ENCODE measurements at places on chromosomes 7 and 10.
A peak's percentile ranks its signal among the peaks of the same experiment; 100 is the strongest.

GRCh38 chr7:91596287-91596686 is 284.2 kb downstream of the MTERF1 start:
- DNase-seq, result no peak

DNA sequence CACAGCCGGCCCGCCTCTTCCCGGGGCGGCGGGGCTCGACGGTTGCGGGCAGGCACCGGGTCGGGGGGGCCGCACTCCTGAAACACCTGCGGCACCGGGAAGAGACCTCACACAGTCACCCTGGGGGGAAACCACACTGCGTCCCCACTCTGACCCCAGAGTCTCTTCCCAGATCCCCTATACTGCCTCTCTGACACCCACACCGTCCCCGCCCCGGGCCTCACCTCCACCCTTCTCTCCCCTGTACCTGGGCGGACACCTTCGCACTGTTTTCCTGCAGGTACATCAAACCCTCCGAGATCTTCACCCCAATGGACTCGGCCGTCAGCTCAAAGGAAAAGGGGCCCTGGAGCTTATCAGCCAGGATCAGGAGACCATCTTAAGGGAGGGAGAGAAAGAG is 3.4 kb upstream of the GAL3ST4 start:
- DNase-seq, result no peak

GRCh38 chr7:112744818-112745217 is 45.4 kb downstream of the TMEM168 start:
- no peak for DNase-seq

DNA sequence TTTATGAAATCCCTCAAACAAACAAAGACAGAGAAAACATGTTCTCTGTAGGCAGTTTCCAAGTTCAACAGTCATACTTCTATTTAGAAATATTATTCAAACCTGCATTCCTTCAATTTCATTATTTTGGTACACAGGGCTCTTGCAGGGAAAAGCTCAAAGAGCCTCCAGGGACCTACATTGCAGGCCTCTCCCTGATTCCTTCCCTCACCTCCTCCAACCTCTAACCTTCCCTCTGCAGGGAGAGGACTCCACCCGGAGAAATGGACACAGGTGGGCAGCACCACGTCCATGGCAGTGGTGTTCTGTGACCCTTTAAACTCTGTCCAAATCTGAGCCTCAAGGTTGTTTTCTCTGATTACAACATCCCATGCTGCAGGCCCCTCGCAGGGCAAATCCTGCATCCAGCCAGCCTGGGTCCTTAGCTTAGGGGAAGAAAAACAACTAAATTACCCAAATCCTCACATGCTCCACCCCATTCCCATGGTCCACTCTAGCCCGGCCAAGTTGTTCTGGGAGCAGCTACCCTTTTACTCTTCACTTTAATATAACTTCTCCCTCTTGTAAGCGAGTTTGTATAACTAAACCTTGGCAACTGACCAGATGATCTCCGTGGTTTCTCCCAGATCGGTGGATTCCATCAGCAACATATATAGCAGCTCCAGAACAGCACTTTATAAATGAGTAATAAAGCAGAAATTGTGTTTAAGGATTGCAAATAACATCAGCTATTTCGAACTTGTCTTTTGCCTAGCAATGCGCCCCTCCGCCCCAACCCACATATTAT is 129.8 kb downstream of the CUBN start:
- no peak for DNase-seq

GRCh38 chr10:57018452-57018851 is 657.4 kb upstream of the ZWINT start:
- DNase-seq, result no peak

DNA sequence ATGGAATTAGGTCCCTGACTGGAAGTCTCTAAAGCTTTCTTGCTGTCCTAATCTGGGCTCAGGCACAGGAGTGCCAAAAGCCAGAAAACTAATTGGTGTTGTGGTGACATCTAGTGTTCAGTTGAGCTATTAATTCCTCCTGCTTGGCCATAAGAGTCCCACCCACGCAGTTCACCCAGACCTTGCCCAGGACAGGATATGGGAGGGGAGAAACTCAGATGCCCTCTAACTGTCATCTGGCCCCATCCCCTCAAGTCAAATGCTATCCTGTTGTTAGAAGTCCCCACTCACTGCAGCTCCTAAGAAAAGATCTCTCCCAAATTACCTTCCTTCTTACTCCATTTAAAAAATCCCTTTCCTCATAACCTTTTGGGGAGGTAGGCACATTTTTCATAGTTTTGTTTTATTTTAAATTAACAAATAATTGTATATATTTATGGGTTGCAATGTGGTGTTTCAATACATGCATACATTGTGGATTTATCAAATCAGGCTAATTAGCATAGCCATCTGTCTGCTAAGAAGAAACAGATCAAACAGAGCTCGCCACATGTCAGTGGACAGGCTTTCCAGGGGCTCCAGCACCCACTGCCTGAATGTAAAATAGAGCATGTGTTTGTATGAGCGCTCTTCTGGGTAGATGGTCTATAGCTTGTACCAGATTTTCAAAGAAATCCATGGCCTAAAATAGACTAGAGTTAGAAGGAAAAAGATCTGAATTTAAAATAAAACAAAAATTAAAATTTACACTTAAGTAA is 84.0 kb downstream of the GSAP start:
- DNase-seq, result peak; percentile 91

- DNase-seq, result no peak
These were observed 175.2 kb upstream of the TNRC18 start for GRCh38 chr7:5598769-5599371.

DNA sequence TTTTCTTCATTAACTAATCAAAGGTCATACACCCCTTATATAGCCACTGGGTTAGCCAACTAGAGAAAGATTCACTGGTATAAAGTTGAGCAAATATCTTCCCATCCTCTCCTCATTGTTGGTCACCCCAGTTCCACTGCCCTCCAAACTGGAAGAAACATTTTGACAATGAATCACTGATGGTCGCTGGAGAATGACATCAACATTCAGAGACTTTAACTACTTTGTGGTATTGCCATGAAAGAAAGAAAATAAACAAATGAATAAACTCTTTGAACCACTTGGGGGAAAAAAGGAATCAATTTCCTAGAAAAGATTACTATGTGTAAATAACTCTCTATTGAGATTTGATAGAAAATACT is 23.4 kb downstream of the HYCC1 start:
- DNase-seq, result no peak

DNA sequence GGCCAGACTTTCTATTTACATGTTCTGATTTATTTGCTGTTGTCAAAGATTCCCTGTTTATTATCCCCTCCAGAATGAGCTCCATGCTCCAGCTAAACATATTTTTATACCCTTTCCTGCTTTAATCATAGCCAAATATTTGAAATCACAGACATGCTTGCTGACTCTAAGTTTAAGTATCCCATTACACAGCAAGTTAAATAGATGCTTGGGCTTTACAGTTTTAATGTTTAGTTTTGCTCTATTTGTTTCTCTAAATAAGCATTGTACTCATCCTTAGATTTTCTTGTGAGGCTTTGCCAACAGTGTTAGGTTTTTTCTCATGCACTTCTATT is 196.8 kb downstream of the TAX1BP1 start:
- DNase-seq, result no peak

DNA sequence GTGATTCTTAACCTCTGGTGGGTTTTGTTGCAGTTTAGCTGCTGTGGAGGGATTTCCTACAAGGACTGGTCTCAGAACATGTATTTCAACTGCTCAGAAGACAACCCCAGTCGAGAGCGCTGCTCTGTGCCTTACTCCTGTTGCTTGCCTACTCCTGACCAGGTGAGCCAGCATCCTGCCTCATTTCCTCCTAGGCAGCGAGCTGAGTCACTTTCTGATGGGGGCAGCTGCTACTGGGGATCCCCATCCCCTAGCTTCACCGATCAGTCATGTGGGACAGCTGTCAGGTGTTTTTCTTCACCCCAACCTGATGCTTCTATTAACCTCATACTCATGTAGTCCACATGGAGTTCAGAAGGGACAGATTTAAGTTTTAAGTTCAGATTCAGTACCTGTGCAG is 21.7 kb upstream of the SMO start:
- DNase-seq, result no peak

DNA sequence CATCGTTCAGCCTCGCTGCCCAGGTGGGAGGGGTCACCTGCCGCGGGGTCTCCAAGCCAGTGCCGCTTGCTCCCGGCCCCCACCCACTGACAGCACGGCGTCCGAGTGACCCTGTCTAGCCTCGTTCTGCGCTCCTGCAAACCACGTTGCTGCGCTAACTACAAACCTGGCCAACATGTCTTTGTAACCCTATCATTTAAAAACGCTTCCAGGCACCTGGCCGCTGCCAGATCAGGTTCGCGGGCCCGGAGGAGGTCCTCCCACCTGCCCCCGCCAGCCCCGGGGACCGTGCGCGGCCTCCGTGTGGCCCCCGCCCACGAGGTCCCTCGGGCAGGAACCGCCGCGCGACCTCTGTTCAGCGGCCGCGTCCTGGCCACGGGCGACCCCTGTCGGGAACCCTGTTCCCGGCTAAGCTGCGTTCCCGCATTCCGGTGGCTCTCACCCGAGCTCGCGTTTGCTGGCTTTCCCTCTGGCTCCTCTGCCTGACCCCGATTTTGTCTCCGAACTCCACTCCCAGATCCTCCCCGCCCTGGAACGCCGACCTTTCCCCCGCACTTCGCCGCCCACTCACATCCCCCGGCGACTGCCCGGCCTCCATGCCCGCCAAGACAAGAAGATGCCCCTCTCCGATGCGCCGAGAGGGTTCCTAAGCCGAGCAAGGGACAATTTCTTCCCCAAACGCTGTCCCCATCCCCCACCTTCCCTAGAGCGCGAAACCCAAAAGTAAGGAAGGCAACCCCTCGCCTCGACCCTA is 2.4 kb downstream of the SFMBT2 start:
- DNase-seq, result peak; percentile 40

DNA sequence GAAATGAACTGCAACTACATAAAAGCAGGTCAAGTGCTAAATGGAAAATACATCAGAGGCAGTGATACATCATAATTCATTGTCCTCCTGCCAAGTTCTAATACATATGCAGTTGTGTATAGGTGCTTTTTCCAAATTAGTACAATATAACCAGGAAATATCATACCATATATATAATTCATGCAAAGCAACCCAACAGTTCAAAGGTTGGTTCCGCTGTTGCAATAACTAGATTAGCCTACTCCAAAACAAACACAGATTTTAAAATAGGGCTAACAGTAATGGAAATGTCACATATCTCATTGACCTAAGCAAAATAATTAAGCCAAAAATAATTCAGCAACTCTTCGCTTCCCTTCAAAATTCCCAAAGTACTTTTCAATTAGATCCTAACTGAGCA is 88.9 kb upstream of the NEBL start:
- no peak for DNase-seq

- DNase-seq, result no peak
These were observed 215.8 kb downstream of the CHCHD3 start for GRCh38 chr7:132866144-132866531.

- DNase-seq, result no peak
These were observed 95.4 kb downstream of the TBXAS1 start for GRCh38 chr7:139924461-139924860.

DNA sequence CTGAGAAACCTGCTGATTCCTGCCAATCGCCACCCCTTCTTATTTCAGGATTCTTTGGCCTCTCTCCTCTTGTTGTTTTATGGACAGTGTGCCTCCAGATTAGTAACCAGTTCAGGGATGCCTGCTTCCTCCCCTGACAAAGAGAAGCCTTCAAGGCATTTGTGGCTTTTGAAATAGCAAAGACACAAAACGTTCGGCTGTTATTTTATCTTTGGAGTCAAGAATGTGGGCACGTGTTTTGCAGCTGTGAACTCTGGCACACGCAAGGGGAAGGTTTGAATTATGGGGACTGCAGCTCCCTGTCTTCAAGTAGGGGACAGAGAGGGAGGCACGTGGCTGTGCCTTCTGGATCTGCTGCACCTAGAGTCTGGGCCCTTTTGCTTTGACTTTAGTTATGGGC is 157.9 kb upstream of the GRB10 start:
- DNase-seq, result no peak

DNA sequence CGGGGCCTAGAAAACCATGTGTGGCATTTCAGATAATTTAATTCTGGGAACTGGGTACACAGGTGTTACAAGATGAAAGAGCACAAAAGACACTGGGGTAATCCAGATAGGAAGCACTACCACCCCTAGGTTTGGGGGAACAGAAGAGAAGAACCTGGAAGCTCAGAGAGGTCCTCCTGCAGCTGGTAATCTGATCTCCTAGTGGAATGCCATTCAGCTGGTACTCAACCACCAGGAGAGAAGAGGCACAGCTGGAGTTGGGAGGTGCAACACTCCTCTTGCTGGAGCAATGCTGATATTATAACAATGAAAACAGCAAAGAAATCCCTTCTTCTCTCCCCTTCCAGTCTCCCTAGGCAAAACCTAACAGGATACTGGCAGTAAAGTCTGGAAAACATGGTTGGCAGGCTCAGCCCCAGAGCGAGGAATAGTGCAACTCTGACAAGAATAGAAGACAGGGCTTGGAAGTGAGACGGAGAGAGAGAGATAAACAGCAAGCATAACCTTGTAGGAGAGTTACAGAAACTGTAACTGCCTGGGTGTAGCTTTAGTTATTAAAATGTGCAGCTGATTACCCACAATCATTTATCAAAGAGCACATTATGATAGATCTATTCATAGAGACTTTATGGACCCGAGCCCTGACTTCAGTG is 35.0 kb downstream of the NRF1 start:
- no peak for DNase-seq

- DNase-seq, result no peak
These were observed 276.1 kb downstream of the DNAJB6 start for GRCh38 chr7:157612664-157613561.

- DNase-seq, result no peak
These were observed 24.3 kb downstream of the PLEKHS1 start for GRCh38 chr10:113775686-113776294.

DNA sequence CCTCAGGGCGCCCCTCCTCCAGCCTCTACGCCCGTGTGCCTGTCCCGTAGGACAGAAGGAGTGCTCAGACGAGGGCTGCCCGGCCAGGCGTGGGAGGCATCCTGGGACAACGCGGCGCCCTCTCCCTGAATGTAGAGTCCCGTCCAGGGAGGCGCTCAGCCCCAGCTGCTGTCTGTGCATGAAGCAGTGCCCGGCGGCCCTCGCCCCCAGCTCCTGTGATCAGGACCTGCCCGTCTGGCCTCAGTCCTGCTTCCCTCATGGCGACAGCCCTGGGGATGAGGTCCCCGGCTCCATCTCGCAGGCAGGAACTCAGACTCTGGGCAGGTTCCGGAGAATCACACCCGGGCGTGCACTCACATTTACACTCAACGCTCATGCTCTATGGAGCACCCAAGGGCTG is 24.9 kb upstream of the UTF1 start:
- DNase-seq, result no peak

GRCh38 chr7:50068850-50069551 is 24.0 kb downstream of the ZPBP start:
- no peak for DNase-seq

- DNase-seq, result no peak
These were observed 157.2 kb upstream of the GNAI1 start for GRCh38 chr7:79977481-79977880.

- DNase-seq, result no peak
These were observed 95.1 kb downstream of the MACC1 start for GRCh38 chr7:20122073-20122472.

- DNase-seq, result no peak
These were observed 64.8 kb upstream of the LOXL4 start for GRCh38 chr10:98332623-98333269.

All from AML-193 (cell line).